ENCODE measurements at places on chromosomes 7 and 10. TPM values are rescaled to one million over a fixed set of nuclear protein-coding genes. Genes with fewer than 3 reads are reported as not detected.

- no peaks in the 10 kb centered on the region for H3K27me3 ChIP-seq
- DNase-seq = no peak
- no peak overlapping the region for H3K4me3 ChIP-seq
These were observed 50.6 kb upstream of the STRIP2 start for GRCh38 chr7:129383542-129384132.

DNA sequence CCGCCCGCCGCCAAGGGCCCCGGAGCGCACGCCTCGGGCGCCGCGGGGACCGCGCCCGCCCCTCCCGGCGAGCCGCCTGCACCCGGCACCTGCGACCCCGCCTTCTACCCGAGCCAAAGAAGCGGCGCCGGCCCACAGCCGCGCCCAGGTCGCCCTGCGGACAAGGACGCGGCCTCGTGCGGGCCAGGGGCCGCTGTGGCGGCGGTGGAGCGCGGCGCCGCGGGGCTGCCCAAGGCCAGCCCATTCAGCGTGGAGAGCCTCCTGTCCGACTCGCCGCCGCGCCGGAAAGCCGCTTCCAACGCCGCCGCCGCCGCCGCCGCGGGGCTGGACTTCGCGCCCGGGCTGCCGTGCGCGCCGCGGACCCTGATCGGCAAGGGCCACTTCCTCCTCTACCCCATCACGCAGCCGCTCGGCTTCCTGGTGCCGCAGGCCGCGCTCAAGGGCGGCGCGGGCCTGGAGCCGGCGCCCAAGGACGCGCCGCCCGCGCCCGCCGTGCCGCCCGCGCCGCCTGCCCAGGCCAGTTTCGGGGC is 3.5 kb downstream of the UNCX start:
- H3K27ac ChIP-seq = no peak overlapping the region
- H3K27me3 ChIP-seq = peaks cover 58% of the 10 kb centered on the region
- DNase-seq = peak; percentile 30
- no peaks in the 10 kb centered on the region for H3K36me3 ChIP-seq

DNA sequence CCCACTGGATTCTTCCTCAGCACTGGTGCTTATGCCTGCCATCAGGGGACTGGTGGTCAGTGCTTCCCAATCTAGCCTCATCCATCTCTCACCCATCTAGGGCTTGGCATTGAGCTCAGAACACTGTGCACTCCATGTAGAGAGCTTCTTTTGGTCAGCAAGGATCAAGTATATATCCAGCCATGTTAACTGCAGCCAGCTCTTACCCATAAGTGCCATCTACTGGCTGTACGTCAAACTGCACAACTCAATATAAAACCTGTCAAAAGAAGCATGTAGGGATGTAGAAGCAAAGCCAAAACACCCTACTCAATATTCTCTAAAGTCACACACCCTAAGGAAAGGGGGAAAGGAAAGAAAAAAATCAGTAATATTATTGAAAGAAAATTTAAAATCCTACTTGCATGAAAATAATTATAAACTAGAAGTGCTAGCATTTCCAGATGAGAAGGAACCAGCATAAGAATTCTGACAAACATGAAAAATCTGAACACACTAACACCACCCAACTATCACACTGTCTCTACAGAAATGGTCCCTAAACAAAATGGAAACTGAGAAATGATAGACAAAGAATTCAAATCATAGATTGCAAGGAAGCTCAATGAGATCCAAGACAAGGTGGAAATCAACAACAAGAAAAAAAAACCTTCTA is 531.1 kb upstream of the STEAP1 start:
- no peak for DNase-seq
- no peak overlapping the region for H3K4me3 ChIP-seq

DNA sequence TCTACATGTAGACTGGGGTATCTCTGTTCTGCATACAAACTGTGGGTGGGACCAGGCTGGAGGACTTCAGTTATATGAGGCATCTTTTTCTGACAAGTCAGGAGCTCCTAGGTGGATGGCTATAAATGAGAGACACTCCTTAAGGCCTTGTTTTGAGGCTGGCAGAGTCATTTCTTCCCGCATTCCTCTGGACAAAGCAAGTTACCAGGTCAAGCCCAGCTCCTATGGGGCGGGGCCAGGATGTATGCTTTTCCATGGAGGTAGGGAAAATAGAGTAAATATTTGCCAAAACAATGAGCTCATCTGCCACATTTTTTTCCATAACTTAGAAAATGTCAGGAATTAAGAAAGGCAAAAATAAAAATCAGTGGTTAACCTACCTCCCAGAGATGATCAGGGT is 283.4 kb downstream of the GPR37 start:
- no peaks in the 10 kb centered on the region for H3K27me3 ChIP-seq
- H3K4me1 ChIP-seq = no peaks in the 10 kb centered on the region
- DNase-seq = no peak
- H3K36me3 ChIP-seq = no peaks in the 10 kb centered on the region
- H3K27ac ChIP-seq = no peak overlapping the region
- no peak overlapping the region for H3K4me3 ChIP-seq

The CALHM3 gene
- total RNA-seq = not detected

The GPR158 gene
- total RNA-seq = not detected
